Upper lobe of right lung (tissue), 1 donor: ENCODE measurements at places on chromosomes 6 and 20. TPM values are rescaled to one million over a fixed set of nuclear protein-coding genes. Genes with fewer than 3 reads are reported as not detected.

DNA sequence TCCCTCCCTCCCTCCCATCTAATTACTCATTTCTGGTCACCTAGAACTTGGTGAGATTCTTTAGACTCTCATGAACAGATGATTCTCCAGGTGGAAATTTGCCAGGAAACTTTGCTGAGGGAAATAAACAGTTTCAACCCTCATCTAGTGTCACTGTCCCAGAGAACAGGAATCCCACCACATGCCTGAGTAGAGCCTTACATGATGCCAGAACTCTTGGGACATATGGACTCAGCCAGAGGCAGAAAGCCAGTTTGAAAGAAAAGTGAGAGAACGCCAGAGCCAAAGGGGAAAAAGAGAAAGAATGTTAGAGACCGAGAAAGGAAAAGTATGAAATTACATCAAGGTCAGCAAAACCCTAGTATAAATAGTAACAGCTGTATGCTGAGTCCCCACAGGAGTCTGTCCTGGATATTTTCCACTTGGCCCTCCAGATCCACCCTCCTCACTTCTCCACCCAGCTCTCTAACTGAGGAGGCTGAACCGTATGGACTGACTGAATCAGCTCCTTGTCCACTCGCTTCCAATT, 127.5 kb upstream of the COL21A1 start:
- no peak for DNase-seq

GRCh38 chr20:7571101-7571500, 369.2 kb downstream of the HAO1 start:
- DNase-seq = no peak

DNA sequence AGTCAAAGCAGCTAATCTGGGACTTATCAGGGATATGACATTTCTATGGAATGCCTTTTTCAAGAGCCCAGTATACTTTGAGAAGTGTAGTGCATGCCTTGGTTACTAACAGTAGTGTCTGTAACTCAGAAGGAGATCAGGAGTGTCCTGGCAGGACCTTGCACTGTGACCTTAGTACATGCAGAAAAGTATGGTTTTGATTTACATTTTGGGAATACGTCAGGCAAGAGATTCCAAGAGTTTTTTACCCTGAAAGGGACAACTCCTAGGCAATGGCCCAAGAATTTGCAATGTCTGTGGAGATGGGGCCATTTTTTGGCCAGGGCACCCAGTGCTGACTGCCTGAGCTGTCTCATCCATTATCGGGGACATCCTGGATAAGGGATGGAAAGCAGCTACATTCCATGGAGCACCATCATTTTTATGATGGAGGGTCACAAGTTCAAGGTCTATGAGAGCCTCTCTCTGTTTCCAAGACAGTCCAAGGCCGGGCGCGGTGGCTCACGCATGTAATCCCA, 80.2 kb downstream of the FAM50B start:
- no peak for DNase-seq

GRCh38 chr6:112881027-112881426, 533.9 kb downstream of the RFPL4B start:
- no peak for DNase-seq

- DNase-seq = no peak
Measured at GRCh38 chr6:166595061-166595780, 8.7 kb upstream of the RAMACL start.

GRCh38 chr6:118743746-118744145, 92.4 kb upstream of the CEP85L start:
- DNase-seq = no peak

- no peak for DNase-seq
Measured at GRCh38 chr6:4036581-4036980, 42.4 kb downstream of the FAM217A start.

- DNase-seq = no peak
Measured at GRCh38 chr6:32809171-32809570, 7.6 kb downstream of the HLA-DOB start.

- DNase-seq = peak; percentile 100
Measured at GRCh38 chr20:33489495-33490022, 337 bp upstream of the CBFA2T2 start.

GRCh38 chr6:145865595-145865994, 51.0 kb upstream of the FBXO30 start:
- DNase-seq = no peak

DNA sequence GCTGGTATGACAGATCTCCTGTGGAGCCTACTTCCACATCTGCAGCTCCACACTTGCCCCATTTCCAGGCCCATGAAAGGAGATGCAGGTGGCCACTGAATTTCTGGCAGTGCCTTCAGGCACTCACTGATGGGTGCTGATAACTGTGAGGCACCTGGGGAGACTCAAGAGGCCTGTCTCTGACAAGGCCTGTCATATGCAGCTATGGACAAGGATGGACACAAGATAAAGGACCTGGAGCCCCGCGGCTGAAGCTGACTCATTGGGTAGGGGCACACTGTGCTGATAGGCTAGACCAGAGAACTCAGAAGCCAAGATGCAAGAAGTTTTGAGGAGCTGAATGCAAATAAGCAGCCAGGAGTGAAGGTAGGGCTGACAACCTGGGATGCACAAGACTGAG, 81.0 kb upstream of the LRFN2 start:
- no peak for DNase-seq

The ABHD16B gene
- total RNA-seq = not detected

The EPHA7 gene
- total RNA-seq = 0.14 TPM
